ENCODE measurements at places on chromosomes 13 and 19.

- no peak for DNase-seq
These were observed 98.8 kb downstream of the EPSTI1 start for GRCh38 chr13:42893214-42893671.

DNA sequence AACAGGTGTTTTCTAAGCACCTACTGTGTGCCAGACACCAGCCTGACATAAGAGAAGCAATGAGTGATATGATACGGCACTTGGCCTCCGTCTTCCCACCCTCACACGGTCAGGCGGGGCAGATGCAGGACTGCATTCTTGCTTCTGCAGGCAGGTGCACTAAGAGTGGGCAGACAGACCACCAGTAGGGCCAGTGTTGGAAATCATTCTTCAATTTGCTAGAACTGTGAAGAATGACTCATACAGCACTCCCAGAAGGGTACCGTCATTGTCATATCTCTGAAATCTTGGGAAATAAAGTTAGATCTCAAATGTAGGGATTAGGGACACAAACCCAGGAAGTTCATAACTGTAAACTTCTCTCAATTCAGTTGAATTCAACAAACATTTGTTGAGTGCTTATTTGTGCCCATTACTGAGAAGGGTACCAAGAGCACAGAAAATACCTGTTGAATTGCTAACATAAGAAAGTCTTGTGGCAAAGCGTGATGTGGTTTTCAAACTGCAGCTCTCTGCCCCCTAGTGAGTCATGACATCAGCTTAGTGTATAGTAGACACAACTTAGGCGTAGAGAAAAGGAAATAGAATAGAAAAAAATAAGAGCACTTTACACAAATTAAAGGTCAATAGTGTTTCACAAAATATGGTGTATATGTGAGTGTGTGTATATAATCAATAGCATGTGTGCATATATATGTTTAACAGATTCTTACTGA is 76.1 kb downstream of the TEX26 start:
- no peak for DNase-seq

DNA sequence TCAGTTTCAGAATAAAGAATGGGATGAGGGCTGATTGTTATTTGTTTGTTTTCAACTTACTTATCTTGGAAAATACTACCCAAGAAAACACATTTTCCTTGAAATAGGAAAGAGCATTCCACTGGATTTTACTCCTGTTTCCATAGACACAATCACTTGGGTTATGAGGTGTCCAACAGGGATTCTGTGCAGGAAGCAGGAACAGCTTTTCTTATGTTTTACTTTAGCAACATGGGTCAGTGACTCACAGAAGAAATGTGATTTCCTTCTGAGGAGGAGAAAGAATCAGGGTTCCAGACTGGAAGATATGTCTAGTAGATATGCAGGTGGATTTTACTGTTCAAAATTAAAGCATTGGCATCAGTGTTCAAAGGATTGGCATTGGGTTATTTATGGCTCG is 180.8 kb upstream of the GPC6 start:
- DNase-seq: no peak

GRCh38 chr19:41892173-41892902 is 9.4 kb downstream of the ARHGEF1 start:
- no peak for DNase-seq

GRCh38 chr19:46824890-46825730 is 25.5 kb downstream of the AP2S1 start:
- no peak for DNase-seq

DNA sequence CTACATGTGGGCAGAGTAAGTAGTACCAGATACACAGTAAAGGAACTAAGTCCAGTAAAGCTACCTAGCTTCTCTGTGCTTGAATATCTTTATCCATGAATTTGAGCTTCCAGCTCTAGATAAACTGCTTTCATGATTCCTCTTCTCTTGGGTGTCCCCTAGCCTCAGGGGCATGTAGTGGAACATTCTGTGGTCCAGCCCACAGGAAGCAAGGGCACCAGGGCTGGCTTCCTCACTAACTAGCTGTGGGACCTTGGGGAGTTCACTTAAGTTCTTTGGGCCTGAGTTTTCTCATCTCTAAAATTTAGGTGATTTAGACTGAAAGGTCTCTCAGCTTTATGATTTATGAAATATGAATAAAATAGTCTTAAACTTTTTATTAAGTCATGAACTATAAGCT is 185.7 kb downstream of the KATNAL1 start:
- DNase-seq: no peak

DNA sequence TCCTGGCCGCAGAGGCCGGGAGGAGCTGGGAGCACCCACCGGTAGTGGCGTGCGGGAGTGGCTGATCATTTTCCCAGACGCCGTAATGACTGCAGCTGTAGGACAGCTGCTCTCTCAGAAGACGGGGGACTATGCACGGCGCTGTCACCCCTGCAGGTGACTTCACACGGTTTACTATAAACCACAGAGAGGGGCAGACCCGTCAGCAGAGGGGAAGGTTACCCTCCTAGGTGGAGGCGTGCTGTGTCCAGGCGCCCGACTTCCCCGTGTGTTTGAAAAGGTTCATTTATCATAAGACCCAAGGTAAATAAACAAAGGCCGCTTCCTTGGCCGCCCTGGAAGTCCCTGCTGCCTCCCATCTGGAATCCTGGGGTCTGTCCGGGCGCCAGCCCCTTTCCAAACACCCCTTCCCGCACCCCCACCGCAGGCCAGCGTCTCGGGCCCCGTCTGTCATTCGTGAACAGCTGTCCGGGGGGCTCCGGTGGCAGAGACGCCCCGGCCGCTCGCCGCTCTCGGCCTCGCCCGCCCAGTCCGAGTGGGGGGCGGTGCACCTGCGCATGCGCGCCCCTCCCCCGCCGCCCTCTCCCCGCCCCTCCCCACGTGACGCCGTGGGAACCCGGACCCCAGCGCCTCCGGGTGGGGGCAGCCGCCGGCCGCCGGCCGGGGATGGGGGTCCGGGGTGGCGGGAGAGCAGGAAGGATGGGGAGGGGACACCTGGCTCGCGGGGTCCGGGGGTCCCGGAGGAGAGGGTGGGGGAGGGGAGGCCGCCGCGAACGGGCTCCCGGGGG is 915 bp downstream of the SHC2 start:
- DNase-seq: peak; percentile 29

GRCh38 chr19:53844849-53845246 is 20.7 kb upstream of the NLRP12 start:
- DNase-seq: no peak

- DNase-seq: no peak
These were observed 11.5 kb downstream of the PODNL1 start for GRCh38 chr19:13926715-13927114.

DNA sequence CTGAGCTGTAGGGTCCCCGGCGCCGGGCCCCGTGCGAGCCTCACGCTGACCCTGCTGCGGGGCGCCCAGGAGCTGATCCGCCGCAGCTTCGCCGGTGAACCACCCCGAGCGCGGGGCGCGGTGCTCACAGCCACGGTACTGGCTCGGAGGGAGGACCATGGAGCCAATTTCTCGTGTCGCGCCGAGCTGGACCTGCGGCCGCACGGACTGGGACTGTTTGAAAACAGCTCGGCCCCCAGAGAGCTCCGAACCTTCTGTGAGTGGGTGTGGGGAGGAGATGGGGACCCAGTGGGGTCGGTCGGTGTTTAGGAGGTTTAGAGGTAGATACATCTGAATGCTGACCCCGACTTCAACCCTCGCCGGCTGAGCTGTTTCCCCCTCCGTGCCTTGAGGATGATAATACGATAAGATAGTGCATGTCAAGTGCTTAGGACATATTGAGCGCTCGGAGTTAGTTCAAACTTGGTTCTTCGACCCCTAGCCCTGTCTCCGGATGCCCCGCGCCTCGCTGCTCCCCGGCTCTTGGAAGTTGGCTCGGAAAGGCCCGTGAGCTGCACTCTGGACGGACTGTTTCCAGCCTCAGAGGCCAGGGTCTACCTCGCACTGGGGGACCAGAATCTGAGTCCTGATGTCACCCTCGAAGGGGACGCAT is 1.9 kb downstream of the ICAM5 start:
- no peak for DNase-seq

GRCh38 chr19:13619203-13619632 is 112.9 kb upstream of the CACNA1A start:
- no peak for DNase-seq

DNA sequence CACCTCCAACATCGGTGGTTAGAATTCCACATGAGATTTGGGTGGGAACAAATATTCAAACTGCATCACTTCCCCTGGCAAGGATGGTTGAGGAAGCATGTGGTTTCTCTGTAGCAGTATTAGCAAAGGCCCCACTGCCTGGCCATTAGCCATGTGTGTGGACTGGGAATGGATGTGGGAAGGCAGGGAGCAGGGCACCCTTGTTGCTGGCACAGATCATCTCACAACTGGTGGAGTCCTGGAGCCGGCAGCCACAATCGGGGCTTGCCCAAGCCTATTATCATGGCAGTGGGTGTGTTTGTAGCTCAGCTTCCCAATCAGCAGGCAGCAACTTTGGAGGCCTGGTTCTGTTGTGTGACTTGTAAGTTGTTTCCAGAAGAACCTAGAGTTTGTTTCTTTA is 391.9 kb downstream of the DLEU7 start:
- no peak for DNase-seq

- DNase-seq: no peak
These were observed 32.2 kb downstream of the EFNB2 start for GRCh38 chr13:106503272-106503671.

- no peak for DNase-seq
These were observed 139.6 kb upstream of the HTR2A start for GRCh38 chr13:47036294-47037008.
